ENCODE measurements at places on chromosomes 5 and 9. TPM values are rescaled to one million over a fixed set of nuclear protein-coding genes. Genes with fewer than 3 reads are reported as not detected.

GRCh38 chr5:69492391-69492922 is at the start of gene OCLN:
Gene OCLN (plus strand): TSS chr5:69492790. CDS start chr5:69504245, 11,455 bp downstream.
- no peaks in the 10 kb centered on the region for H3K27me3 ChIP-seq
- H3K27ac ChIP-seq: peak within 1 kb of the TSS; percentile 98
- no peaks in the 10 kb centered on the region for H3K36me3 ChIP-seq
- H3K4me3 ChIP-seq: peak within 1 kb of the TSS; percentile 81

- H3K27ac ChIP-seq: no peak overlapping the region
- H3K27me3 ChIP-seq: no peaks in the 10 kb centered on the region
- no peaks in the 10 kb centered on the region for H3K36me3 ChIP-seq
- no peak overlapping the region for H3K4me3 ChIP-seq
- DNase-seq: no peak
- H3K4me1 ChIP-seq: no peaks in the 10 kb centered on the region
Observed at GRCh38 chr5:61151893-61152292, 10.4 kb downstream of the SMIM15 start.

Gene FOXD4L5
- total RNA-seq: not detected

DNA sequence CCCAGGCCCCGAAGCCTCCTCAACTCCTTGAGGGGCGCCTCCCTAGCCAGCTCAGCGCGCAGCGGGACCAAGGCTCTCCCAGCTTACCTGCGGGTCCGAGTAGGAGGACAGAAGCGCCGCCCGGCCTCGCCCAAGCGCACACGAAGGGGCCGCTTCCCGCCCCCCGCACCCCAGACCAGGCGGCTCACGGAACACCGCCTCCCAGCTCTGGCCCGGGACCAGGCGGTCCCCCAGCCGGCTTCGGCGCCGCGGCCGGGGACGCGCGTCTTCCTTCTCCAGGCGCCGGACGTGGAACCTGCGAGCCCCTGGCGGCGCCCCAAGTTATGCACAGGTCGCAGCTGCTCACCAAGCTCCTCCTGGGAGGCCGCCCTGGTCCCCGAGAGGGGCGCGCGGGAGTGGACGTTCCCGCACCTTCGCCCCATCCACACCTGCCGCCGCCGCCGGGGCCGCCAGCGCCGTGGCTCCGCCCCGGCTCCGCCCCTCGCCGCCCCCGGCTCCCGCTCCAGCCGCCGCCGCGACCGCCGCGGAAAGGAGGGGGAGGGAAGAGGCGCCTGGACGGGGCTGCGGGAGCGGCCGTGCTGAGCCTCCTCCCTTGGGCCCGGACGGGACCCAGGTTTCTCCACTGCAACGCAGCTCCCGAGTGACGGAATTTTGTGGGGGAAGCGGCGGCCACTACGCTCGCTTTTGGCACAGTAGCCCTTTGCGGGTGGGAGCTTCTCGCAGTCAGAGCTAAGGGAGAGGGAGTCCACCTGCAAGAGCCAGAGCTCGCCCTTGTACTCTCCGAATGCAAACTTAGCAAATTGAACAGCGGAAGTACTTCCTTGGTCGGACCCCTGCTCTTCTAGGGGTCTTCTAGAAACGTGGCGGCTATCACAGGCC is 77.5 kb upstream of the IFNE start:
- H3K4me1 ChIP-seq: no peaks in the 10 kb centered on the region
- no peaks in the 10 kb centered on the region for H3K36me3 ChIP-seq
- peak; percentile 46 for DNase-seq

- no peaks in the 10 kb centered on the region for H3K36me3 ChIP-seq
- no peak for DNase-seq
Observed at GRCh38 chr5:16493261-16493660, 27.7 kb upstream of the ZNF622 start.

Gene ACOT12
- total RNA-seq: not detected

Gene SH3PXD2B
- 56.0 TPM for total RNA-seq

Gene SLC34A1
- not detected for total RNA-seq

Gene ALDOB
- not detected for total RNA-seq

Gene NTRK2
- total RNA-seq: 14.4 TPM

Gene ENTREP1
- 20.9 TPM for total RNA-seq

DNA sequence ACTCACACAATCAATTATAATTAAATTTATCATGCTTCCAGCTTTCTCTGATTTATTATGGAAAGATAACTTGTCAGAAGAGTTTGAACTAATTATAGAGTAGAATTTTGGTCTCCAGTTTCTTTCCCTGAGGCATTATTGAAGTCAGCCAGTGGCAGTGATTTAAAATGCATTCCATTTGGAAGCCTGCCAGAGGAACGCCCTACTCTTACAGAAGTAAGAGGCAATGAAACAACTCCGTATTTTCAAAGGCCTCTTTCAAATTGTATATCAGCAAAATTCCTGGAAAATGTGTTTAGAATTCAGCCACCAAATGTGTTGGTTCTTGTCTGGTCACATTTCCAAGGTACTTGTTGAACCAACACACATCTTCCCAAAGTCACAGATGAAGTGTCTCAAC is 640.9 kb downstream of the SEMA5A start:
- no peaks in the 10 kb centered on the region for H3K4me1 ChIP-seq
- no peak overlapping the region for H3K4me3 ChIP-seq
- H3K36me3 ChIP-seq: no peaks in the 10 kb centered on the region
- DNase-seq: peak; percentile 54

DNA sequence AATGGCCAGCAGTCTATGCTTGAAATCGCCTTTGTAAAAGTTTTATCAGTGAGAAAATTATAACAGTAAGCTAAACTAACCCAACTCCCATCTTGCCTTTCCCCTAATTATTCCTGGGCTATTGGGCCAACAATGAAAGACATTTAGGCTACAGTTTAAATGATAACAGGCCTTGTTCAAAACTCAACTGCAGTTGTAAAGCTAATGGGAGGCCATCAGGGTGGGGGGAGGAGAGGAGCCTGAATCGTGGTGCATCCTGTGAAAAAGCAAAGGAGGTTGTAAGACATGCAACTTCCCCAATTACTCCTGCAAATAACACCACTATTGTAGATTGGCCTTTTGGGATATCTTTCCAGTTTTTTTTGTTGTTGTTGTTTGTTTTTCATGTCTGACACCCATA is 53.8 kb downstream of the ACTL7B start:
- no peaks in the 10 kb centered on the region for H3K27me3 ChIP-seq
- DNase-seq: no peak
- no peaks in the 10 kb centered on the region for H3K4me1 ChIP-seq
- no peak overlapping the region for H3K27ac ChIP-seq

- H3K27me3 ChIP-seq: no peaks in the 10 kb centered on the region
- H3K4me1 ChIP-seq: no peaks in the 10 kb centered on the region
- no peak overlapping the region for H3K27ac ChIP-seq
- no peak overlapping the region for H3K4me3 ChIP-seq
Observed at GRCh38 chr9:124742940-124743339, 28.2 kb downstream of the NR6A1 start.

- H3K4me3 ChIP-seq: peak overlapping the region; percentile 37
- peaks cover 3% of the 10 kb centered on the region for H3K4me1 ChIP-seq
- no peaks in the 10 kb centered on the region for H3K27me3 ChIP-seq
- H3K27ac ChIP-seq: peak overlapping the region; percentile 81
- no peak for DNase-seq
- H3K36me3 ChIP-seq: no peaks in the 10 kb centered on the region
Observed at GRCh38 chr9:110579862-110580219, 300 bp upstream of the SVEP1 start.

GRCh38 chr5:137902408-137903133 is 13.3 kb downstream of the PKD2L2 start:
- H3K4me3 ChIP-seq: no peak overlapping the region
- DNase-seq: no peak
- no peaks in the 10 kb centered on the region for H3K4me1 ChIP-seq
- H3K27ac ChIP-seq: no peak overlapping the region
- no peaks in the 10 kb centered on the region for H3K36me3 ChIP-seq

- H3K4me3 ChIP-seq: no peak overlapping the region
- peaks cover 13% of the 10 kb centered on the region for H3K4me1 ChIP-seq
- no peak for DNase-seq
- H3K27ac ChIP-seq: no peak overlapping the region
- H3K36me3 ChIP-seq: no peaks in the 10 kb centered on the region
- no peaks in the 10 kb centered on the region for H3K27me3 ChIP-seq
Observed at GRCh38 chr9:4101667-4102066, 198.2 kb downstream of the GLIS3 start.

- H3K4me1 ChIP-seq: peaks cover 9% of the 10 kb centered on the region
- no peaks in the 10 kb centered on the region for H3K36me3 ChIP-seq
- H3K4me3 ChIP-seq: no peak overlapping the region
- no peak overlapping the region for H3K27ac ChIP-seq
Observed at GRCh38 chr5:10623305-10623910, 59.5 kb downstream of the ANKRD33B start.

GRCh38 chr5:106314221-106314824 is 1356.4 kb downstream of the EFNA5 start:
- H3K27me3 ChIP-seq: no peaks in the 10 kb centered on the region
- H3K36me3 ChIP-seq: no peaks in the 10 kb centered on the region
- H3K4me3 ChIP-seq: no peak overlapping the region
- no peak overlapping the region for H3K27ac ChIP-seq

DNA sequence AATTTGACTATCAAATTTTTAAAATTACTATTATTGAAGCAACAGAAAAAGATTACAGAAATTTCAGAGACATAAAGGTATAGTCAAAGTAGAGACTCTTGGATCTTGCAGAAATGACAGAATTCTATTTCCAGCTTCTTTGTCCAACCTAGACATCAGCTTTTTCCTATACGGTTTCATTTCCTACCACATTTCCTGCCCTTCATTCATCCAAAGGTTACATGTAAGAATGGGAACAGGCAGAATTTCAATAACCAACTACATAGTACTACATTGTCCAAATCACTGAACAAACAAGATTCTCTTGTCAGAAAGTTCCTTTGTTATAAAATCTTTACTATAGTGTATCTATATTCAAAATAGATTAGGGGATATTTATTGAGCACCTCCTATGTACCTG is 124.9 kb downstream of the FANCC start:
- no peak overlapping the region for H3K27ac ChIP-seq
- no peaks in the 10 kb centered on the region for H3K36me3 ChIP-seq
- H3K4me3 ChIP-seq: no peak overlapping the region
- H3K4me1 ChIP-seq: peaks cover 12% of the 10 kb centered on the region

GRCh38 chr9:32431940-32432555 is 47.6 kb downstream of the ACO1 start:
- peak; percentile 42 for DNase-seq
- no peaks in the 10 kb centered on the region for H3K4me1 ChIP-seq
- no peaks in the 10 kb centered on the region for H3K27me3 ChIP-seq
- no peak overlapping the region for H3K27ac ChIP-seq
- no peak overlapping the region for H3K4me3 ChIP-seq

Gene FRRS1L
- total RNA-seq: 0.03 TPM

- no peak for DNase-seq
- H3K4me1 ChIP-seq: no peaks in the 10 kb centered on the region
- no peak overlapping the region for H3K27ac ChIP-seq
- no peaks in the 10 kb centered on the region for H3K36me3 ChIP-seq
Observed at GRCh38 chr9:105406369-105406768, 41.5 kb upstream of the FSD1L start.

Gene IPPK
- 6.7 TPM for total RNA-seq

- peaks cover 16% of the 10 kb centered on the region for H3K36me3 ChIP-seq
- H3K4me1 ChIP-seq: peaks cover 7% of the 10 kb centered on the region
- H3K4me3 ChIP-seq: no peak overlapping the region
- peak overlapping the region; percentile 83 for H3K27ac ChIP-seq
Observed at GRCh38 chr5:133953568-133954145, 14.8 kb downstream of the C5orf15 start.

DNA sequence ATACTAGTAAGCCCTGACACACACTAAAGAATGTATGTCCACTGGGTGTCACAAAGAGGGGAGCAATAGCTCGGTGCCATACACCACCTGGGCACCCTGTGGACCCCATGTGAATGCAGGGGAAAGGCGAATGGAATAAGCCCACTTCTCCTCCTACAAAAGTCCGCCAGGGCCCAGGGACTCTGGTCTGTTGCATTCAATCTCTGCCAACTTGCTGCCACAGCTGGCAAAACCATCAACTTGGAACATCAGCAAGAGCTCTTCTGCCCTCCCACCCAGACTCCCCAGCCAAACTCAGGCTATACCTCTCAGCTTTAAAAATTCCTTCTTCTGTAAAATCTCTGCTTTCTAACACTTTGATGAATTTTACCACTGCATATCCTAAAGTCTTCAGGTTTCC is 54.5 kb downstream of the PFDN1 start:
- no peak overlapping the region for H3K4me3 ChIP-seq
- H3K27ac ChIP-seq: no peak overlapping the region
- no peak for DNase-seq
- peaks cover 10% of the 10 kb centered on the region for H3K4me1 ChIP-seq
- no peaks in the 10 kb centered on the region for H3K27me3 ChIP-seq
- H3K36me3 ChIP-seq: peaks cover 15% of the 10 kb centered on the region

DNA sequence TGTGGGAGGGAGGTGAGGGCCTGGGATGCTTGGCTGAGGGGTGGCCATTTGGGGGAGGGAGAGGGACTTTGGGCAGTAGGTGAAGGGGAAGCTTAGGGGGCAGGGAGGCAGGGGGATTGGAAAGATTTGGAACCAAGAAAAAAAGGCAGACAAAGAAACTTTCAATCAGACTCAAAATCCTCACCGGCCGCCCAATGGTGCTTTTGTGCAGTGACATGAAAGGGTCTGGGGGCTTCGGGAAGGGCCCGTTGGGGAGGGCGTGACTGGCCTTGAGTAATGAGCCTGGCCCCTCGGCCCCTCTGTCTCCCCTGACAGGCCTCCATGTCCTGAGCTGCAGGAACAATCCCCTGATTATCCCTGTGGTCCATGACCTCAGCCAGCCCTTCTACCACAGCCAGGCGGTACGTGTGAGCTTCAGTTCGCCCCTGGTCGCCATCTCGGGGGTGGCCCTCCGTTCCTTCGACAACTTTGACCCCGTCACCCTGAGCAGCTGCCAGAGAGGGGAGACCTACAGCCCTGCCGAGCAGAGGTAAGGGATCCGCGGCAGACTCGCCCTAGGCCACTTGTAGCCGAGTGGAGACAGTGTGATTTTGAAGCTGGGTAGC is 181.1 kb downstream of the PAPPA start:
- no peak for DNase-seq
- H3K27ac ChIP-seq: no peak overlapping the region
- peaks cover 16% of the 10 kb centered on the region for H3K4me1 ChIP-seq
- H3K36me3 ChIP-seq: no peaks in the 10 kb centered on the region
- no peaks in the 10 kb centered on the region for H3K27me3 ChIP-seq

- DNase-seq: no peak
- H3K27me3 ChIP-seq: no peaks in the 10 kb centered on the region
- H3K36me3 ChIP-seq: no peaks in the 10 kb centered on the region
- no peak overlapping the region for H3K27ac ChIP-seq
- no peak overlapping the region for H3K4me3 ChIP-seq
- H3K4me1 ChIP-seq: peaks cover 11% of the 10 kb centered on the region
Observed at GRCh38 chr5:168991311-168991710, 309.6 kb downstream of the SLIT3 start.

Gene FGFR4
- 52.0 TPM for total RNA-seq

Gene PCDHB10
- 1.9 TPM for total RNA-seq

Gene SV2C
- 0.37 TPM for total RNA-seq

DNA sequence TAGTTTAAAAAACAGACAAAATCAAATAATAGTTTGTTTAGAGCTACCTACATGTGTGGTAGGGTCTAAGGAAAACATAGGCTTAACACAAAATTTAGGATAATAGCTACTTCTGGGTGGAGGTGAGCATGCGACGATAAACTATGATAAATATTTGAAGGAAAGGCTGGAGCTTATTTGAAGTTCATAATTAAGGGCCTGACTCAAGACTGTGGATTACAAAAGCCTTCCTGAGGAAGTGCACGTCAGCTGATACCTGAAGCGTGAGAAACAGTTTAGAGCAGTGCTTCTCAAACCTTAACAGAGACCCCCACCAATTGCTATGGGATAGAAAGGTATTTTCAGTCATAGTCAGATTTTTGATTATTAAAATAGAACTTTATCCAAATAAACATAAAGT is 20.4 kb upstream of the UBLCP1 start:
- no peak for DNase-seq
- no peak overlapping the region for H3K4me3 ChIP-seq
- H3K27ac ChIP-seq: no peak overlapping the region
- H3K27me3 ChIP-seq: peaks cover 5% of the 10 kb centered on the region
- H3K36me3 ChIP-seq: no peaks in the 10 kb centered on the region
- H3K4me1 ChIP-seq: no peaks in the 10 kb centered on the region

Gene ZNF483
- 20.6 TPM for total RNA-seq

Gene CKS2
- total RNA-seq: 17.4 TPM
